A549 treated with Mapracorat at 1 μM for 4 hours (cell line): ENCODE measurements at places on chromosomes 5 and 9. TPM values are rescaled to one million over a fixed set of nuclear protein-coding genes. Genes with fewer than 3 reads are reported as not detected.

Gene NSA2
- 119 to 149 TPM (median 121 TPM) in 5 replicates for total RNA-seq

Gene CER1
- total RNA-seq = not detected in 5 replicates

Gene SLC4A9
- total RNA-seq = 0.05 to 0.08 TPM in 2 of 5 replicates, not detected in the others

Gene F2RL1
- 237 to 269 TPM (median 265 TPM) in 5 replicates for total RNA-seq

Gene MARCHF3
- total RNA-seq = 0.77 to 2.0 TPM (median 1.3 TPM) in 5 replicates

Gene ESM1
- not detected in 5 replicates for total RNA-seq

Gene PGGT1B
- total RNA-seq = 17.7 to 25.0 TPM (median 21.5 TPM) in 5 replicates

Gene C1QTNF3
- total RNA-seq = 0.17 to 0.26 TPM (median 0.20 TPM) in 4 of 5 replicates, not detected in the other

Gene NR5A1
- 0.06 to 0.23 TPM (median 0.15 TPM) in 3 of 5 replicates, not detected in the others for total RNA-seq

Gene CDK5RAP2
- 27.6 to 31.7 TPM (median 30.0 TPM) in 5 replicates for total RNA-seq

Gene LEAP2
- 0.46 to 1.4 TPM (median 0.90 TPM) in 5 replicates for total RNA-seq

Gene CTXN3
- not detected in 5 replicates for total RNA-seq

Gene ROR2
- total RNA-seq = 0.88 to 1.6 TPM (median 1.3 TPM) in 5 replicates

Gene RASGRF2
- 1.2 to 1.8 TPM (median 1.6 TPM) in 5 replicates for total RNA-seq

Gene SPATA31E1
- not detected in 5 replicates for total RNA-seq

Gene NTNG2
- total RNA-seq = 0.98 to 3.1 TPM (median 2.1 TPM) in 5 replicates

Gene SCGB3A2
- not detected in 5 replicates for total RNA-seq

Gene SLCO6A1
- total RNA-seq = not detected in 5 replicates

Gene CFAP77
- 0.08 to 0.19 TPM (median 0.17 TPM) in 4 of 5 replicates, not detected in the other for total RNA-seq

Gene HSD17B3
- total RNA-seq = not detected in 5 replicates

Gene LRRC8A
- 79.5 to 107 TPM (median 98.7 TPM) in 5 replicates for total RNA-seq

Gene ADAMTS13
- 0.42 to 0.64 TPM (median 0.49 TPM) in 5 replicates for total RNA-seq

Gene ARRDC3
- 3.6 to 7.4 TPM (median 6.2 TPM) in 5 replicates for total RNA-seq

Gene SOWAHA
- total RNA-seq = 0.08 to 0.17 TPM (median 0.09 TPM) in 5 replicates

Gene FAM78A
- total RNA-seq = 0.16 to 1.0 TPM (median 0.29 TPM) in 5 replicates

Gene ZNF483
- 0.37 to 1.2 TPM (median 0.58 TPM) in 5 replicates for total RNA-seq

Gene BAAT
- 0.23 to 0.45 TPM (median 0.35 TPM) in 5 replicates for total RNA-seq

Gene CATSPER3
- total RNA-seq = 0.22 to 0.41 TPM (median 0.37 TPM) in 5 replicates

Gene IL5
- not detected in 5 replicates for total RNA-seq

Gene GFPT2
- 43.7 to 60.3 TPM (median 54.0 TPM) in 5 replicates for total RNA-seq

Gene DNAJC21
- 23.5 to 25.9 TPM (median 25.2 TPM) in 5 replicates for total RNA-seq

Gene IFNK
- not detected in 5 replicates for total RNA-seq

Gene CRHBP
- 0.13 TPM in 1 of 5 replicates, not detected in the others for total RNA-seq

Gene NOTCH1
- 7.3 to 12.9 TPM (median 12.0 TPM) in 5 replicates for total RNA-seq

Gene THBS4
- 0.04 to 0.17 TPM (median 0.13 TPM) in 4 of 5 replicates, not detected in the other for total RNA-seq

Gene PCDHA3
- total RNA-seq = 0.71 to 1.1 TPM (median 0.99 TPM) in 5 replicates

Gene C5
- total RNA-seq = 11.2 to 14.4 TPM (median 12.4 TPM) in 5 replicates

Gene FOXD4L4
- total RNA-seq = 0.08 TPM in 1 of 5 replicates, not detected in the others

Gene LHX6
- total RNA-seq = 1.9 to 2.4 TPM (median 2.1 TPM) in 5 replicates

Gene C5orf52
- not detected in 5 replicates for total RNA-seq

Gene TSPAN17
- 52.3 to 70.0 TPM (median 65.0 TPM) in 5 replicates for total RNA-seq

Gene PCDHB3
- total RNA-seq = 8.7 TPM in 1 of 5 replicates, not detected in the others

Gene ISL1
- 0.13 TPM in 1 of 5 replicates, not detected in the others for total RNA-seq

Gene SCGB3A1
- not detected in 5 replicates for total RNA-seq

Gene LHFPL2
- total RNA-seq = 54.6 to 67.2 TPM (median 61.2 TPM) in 5 replicates

Gene IL7R
- 0.24 to 0.46 TPM (median 0.36 TPM) in 5 replicates for total RNA-seq

Gene TAF11L5
- not detected in 5 replicates for total RNA-seq

Gene RNF130
- 38.2 to 48.3 TPM (median 43.0 TPM) in 5 replicates for total RNA-seq

Gene SNCB
- total RNA-seq = 0.86 to 1.3 TPM (median 1.0 TPM) in 5 replicates

Gene PRDM9
- not detected in 5 replicates for total RNA-seq

Gene ITGA1
- total RNA-seq = 0.64 to 1.1 TPM (median 0.92 TPM) in 5 replicates

Gene GLRA1
- total RNA-seq = not detected in 5 replicates

Gene PCDHGA8
- 0.02 to 0.06 TPM (median 0.06 TPM) in 3 of 5 replicates, not detected in the others for total RNA-seq

Gene MYO10
- 36.8 to 42.5 TPM (median 37.3 TPM) in 5 replicates for total RNA-seq

Gene AQP7
- 0.27 to 0.59 TPM (median 0.34 TPM) in 5 replicates for total RNA-seq

Gene FCN2
- total RNA-seq = not detected in 5 replicates

Gene DNAH5
- total RNA-seq = 1.5 to 2.3 TPM (median 2.1 TPM) in 5 replicates
